Fibroblast of skin of back (primary cell): ENCODE measurements at places on chromosomes 11 and 22.

- DNase-seq, result no peak
Observed at GRCh38 chr11:8097468-8097867, 16.5 kb downstream of the TUB start.

- no peak for DNase-seq
Observed at GRCh38 chr11:14190992-14191778, 167.8 kb downstream of the RRAS2 start.

GRCh38 chr11:68052137-68052873 lies 13.5 kb downstream of the TCIRG1 start:
- no peak for DNase-seq

DNA sequence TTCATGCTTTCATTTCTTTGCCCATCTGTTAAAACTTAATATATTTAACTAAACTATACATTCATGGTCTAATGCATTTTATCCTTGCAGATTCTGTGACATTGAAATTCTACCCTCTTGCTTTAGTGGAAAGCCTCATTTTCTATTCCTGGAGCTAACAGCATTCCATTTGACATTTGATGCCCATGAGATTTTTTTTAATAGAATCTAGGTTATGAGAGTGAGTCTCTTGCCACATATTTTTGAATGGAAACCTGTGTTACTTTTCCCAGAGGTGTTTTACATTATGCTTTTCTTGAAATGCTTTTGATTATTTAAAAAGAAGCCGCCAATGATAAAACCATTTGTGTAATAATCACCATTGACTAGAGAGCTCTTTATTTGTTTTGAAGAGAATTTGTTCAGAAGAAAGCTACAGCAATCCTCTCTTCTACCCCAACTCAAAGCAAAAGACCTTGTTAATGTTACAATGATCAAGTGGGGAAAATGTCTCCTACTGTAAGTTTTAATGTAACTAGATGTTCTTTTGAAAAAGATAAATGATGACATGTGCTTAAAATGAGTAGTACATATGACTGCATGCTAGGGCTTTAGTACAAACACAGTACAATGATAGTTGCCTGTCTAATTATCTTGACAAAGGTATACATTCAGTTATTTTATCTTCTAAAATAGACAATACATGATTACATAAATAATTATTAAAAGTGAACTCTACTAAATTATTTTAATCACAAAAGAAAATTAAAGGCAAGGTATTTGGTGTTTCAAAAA lies 67.3 kb downstream of the GAS2 start:
- no peak for DNase-seq

GRCh38 chr11:27205250-27205649 lies 157.8 kb downstream of the CCDC34 start:
- DNase-seq, result no peak

- peak; percentile 13 for DNase-seq
Observed at GRCh38 chr11:86676533-86677154, 4.2 kb upstream of the ME3 start.

- no peak for DNase-seq
Observed at GRCh38 chr22:36796552-36797175, 20.2 kb downstream of the PVALB start.

DNA sequence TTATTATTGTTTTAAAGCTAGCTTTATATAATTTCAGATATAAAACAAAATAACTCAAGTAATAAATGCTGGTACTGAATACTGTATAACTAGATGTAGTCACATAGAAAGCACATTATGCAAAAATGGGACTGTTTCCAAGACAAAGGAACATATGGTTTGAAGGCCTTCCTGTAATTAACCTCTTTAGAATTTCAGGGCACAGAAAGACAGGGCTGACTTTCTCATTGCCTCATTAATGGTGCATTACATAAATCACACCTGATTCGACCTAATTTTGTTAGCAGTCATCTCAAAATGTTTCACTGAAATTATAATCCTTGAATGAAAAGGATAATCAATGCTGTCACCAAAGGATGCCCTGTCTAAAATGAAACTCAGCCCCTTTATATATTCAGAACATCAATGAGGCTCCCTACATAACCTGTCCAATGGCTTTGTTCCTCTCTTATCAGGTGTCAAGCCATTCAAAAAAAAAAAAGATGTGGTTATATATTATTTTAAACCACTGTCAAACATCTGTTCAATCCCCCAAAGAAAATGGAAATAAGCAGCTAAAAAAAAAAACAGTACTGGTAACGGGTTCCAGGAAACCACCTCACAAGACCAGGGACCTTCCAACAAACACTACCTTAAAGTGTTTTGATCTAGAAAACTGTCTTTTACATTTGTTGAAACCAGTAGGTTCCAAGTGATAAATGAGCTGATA lies 77.4 kb downstream of the FAM168A start:
- DNase-seq, result no peak

DNA sequence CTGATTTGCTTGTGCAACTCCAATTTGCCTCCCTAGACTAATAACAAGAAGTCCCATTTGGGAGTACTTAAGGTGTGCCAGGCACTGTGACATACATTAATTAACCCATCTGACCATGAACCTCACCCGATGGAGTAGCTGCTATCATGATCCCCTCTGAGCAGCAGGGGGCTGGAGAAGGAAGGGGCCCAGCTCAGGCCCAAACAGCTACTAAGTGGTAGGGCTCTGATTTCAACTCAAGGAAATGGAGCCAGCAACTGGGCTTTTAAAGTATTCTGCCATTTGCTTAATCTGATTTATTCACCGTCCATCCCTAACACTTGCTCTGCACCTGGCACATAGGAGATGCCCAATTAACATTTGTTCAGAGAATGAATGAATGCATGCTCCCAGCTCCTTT lies 1.2 kb downstream of the CRYBB1 start:
- no peak for DNase-seq

DNA sequence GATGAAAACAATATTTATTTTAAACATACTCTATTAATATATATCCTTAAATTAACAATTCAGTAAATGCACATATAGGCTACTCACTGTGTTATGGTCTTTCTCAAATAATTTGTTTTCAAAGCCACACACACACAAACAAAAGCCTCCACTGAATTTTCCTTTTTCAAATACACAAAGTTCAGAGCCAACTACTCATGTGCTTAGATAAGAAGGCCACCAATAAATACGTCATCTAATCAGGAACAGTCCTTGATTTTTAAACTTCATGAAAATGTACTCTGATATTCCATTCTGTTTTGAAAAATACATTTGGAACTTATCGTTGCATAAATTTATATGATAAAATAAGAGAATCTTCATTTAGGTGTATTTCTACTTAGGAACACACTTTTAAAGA lies 26.0 kb downstream of the KBTBD3 start:
- no peak for DNase-seq

GRCh38 chr11:43245466-43245865 lies 66.3 kb upstream of the API5 start:
- DNase-seq, result no peak

- no peak for DNase-seq
Observed at GRCh38 chr22:20405291-20405930, 11.5 kb downstream of the ZNF74 start.

DNA sequence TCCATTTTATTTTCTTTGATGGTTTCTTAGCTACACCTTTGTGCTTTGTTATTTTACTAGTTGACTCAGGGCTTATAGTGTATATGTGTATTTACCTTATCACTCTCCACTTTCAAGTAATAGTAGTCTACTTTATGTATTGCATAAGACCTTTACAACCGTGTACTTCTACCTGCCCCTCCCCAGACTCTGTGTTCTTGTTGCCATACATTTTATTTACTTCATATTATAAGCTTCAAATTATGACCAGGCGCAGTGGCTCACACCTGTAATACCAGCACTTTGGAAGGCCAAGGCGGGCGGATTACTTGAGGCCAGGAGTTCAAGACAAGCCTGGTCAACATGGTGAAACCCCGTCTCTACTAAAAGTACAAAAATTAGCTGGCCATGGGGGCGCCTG lies 28.2 kb upstream of the CTSD start:
- no peak for DNase-seq

DNA sequence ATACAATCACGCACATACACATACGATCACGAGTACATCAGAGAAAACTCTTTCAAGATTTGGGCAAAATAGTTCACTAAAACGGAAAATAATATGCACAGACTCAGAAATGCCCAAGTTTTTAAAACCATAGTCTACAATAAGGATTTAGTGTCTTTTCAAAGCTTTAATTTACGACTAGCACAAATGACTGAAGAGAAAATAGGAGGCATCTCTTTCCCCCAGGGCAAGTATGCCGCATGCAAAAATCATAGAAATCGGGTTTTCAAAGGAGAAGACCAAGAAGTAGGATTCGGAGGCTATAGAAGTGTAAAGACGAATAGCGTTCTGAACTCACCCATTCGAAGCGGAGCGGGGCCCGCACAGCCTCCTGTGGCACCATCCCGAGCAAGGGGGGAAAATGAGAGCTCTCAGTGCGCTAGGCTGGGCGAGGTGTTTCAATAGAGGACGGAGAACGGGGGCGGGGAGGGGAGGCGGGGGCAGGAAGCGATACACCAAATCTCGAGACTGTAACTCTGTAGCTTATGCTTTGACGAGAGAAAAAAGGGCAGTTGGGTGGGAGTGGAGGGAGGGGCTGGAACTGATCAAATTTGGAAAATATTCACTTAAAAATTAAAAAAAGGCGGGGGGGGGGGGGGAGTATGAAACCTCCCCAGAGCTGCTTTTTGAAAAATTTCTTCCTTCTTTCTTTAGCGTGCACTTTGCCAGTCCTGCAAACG lies 15.8 kb downstream of the BLID start:
- peak; percentile 75 for DNase-seq

DNA sequence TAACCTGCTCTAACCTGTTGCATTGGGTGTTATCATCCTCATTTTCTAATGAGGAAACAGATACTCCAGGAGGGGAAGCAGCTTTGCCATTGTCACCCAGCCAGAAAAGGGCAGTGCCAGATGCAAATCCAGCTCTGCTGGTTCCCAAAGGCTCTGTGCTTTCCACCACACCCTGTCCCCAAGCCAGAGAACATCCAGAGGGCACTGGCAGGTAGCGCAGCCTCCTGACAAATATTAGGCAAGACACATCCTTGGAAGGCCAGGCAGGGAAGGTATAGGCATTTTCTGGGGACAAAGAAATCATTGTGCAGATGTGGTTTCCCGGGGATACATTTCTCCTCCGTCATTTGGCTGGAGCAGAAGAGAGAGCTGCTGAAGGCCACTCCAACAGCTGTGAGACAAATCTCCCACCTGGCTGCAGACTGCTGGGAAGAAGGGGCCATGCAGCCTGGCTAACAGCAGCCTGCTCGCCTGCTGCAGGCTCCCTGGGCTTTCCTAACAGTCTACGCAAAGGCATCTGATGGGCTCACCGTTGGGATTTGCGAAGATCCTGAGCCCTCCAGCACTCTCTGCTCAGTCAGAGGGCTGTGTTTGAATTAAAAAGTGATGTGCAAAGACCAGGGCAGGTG lies 93.9 kb upstream of the PITPNB start:
- DNase-seq, result no peak

- no peak for DNase-seq
Observed at GRCh38 chr11:116718955-116719501, 53.8 kb downstream of the BUD13 start.

GRCh38 chr11:109071712-109072524 lies 350.1 kb upstream of the C11orf87 start:
- DNase-seq, result no peak

GRCh38 chr11:63010934-63011439 lies 4.7 kb downstream of the SLC22A8 start:
- no peak for DNase-seq

DNA sequence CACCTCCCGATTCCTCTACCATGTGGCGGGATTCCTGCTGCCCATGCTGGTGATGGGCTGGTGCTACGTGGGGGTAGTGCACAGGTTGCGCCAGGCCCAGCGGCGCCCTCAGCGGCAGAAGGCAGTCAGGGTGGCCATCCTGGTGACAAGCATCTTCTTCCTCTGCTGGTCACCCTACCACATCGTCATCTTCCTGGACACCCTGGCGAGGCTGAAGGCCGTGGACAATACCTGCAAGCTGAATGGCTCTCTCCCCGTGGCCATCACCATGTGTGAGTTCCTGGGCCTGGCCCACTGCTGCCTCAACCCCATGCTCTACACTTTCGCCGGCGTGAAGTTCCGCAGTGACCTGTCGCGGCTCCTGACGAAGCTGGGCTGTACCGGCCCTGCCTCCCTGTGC lies 10.5 kb downstream of the CXCR5 start:
- no peak for DNase-seq

- DNase-seq, result no peak
Observed at GRCh38 chr11:117189191-117189940, 9.8 kb upstream of the TAGLN start.

GRCh38 chr22:19289475-19290161 lies 1.9 kb downstream of the CLTCL1 start:
- DNase-seq, result peak; percentile 75

GRCh38 chr22:27554841-27555456 lies 246.6 kb downstream of the MN1 start:
- DNase-seq, result no peak

DNA sequence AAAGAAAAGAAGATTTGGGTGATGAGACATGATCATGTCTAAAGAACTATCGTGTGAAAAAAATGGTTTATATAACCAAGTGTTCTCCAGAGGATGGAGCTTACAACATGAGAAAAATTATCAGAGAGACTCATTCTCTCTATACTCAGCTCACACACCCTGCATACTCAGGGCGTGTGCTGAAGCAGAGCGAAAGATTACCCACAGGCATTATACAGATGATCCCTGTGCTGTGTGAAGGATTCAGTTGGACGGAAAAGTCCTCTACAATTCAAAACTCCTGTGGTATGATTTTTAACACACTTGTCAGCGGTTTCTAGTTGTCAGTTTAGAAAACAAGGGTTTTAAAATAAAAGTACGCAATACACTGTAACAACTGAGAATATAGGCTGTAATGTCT lies 267.3 kb downstream of the DLG2 start:
- DNase-seq, result no peak

DNA sequence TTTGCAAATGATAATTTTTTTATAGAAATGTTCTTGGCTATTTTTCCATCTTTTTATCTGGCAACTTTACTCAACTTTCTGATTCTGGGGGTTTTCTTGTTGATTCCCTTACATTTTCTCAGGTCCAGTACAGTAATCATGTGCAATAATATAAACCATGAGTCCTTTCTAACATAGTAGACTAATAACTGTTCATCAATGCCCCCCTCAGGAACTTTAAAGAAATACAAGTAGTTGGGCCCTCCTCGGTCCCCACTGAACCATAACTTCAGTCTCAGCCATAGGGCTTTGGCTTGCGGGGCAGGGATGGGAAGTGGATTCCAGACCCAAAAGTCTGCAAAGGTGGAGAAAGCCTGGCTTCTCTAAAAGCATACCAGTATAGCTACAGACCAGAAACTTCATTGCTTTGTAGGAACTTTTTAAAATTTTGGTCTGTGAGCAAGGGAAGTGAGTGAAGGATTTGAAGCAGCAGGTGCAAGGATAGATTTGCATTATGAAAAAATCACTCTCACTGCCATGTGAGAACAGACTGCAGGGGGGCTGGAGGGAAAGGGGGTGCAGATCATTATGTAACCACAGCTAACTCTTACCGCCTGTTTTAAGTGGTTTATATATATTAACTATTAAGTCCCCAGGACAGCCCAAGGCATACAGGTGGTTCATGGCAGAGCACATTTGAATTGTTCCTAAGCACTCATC lies 10.4 kb upstream of the TUB start:
- DNase-seq, result peak; percentile 38

GRCh38 chr11:45073685-45074141 lies 72.7 kb upstream of the PRDM11 start:
- DNase-seq, result no peak

- DNase-seq, result no peak
Observed at GRCh38 chr11:68905421-68906360, 2.0 kb downstream of the IGHMBP2 start.
